ENCODE measurements at places on chromosomes 16 and 17. TPM values are rescaled to one million over a fixed set of nuclear protein-coding genes. Genes with fewer than 3 reads are reported as not detected.

The ODAD4 gene
- total RNA-seq = 0.98 TPM

The KRTAP2-1 gene
- not detected for total RNA-seq

The IL17C gene
- total RNA-seq = not detected

The TBC1D26 gene
- not detected for total RNA-seq

The TP53TG3 gene
- 0.61 TPM for total RNA-seq

The DHRS7C gene
- total RNA-seq = not detected

The BCL6B gene
- not detected for total RNA-seq

The ITGB4 gene
- total RNA-seq = 77.6 TPM

The WNK4 gene
- 1.1 TPM for total RNA-seq

The KRT39 gene
- not detected for total RNA-seq

The ELMO3 gene
- 1.5 TPM for total RNA-seq

The STRADA gene
- total RNA-seq = 26.1 TPM

The ARL5C gene
- not detected for total RNA-seq

The C17orf100 gene
- 1.8 TPM for total RNA-seq

The CD300LB gene
- 0.17 TPM for total RNA-seq

The TBC1D3I gene
- total RNA-seq = 0.28 TPM

The MRC2 gene
- total RNA-seq = 55.0 TPM

The RRAD gene
- total RNA-seq = 25.4 TPM

The KRTAP9-4 gene
- not detected for total RNA-seq

The RPL26 gene
- 3,710 TPM for total RNA-seq

The SCGB1C2 gene
- not detected for total RNA-seq

The TMC5 gene
- 5.4 TPM for total RNA-seq

The SLC13A2 gene
- 0.14 TPM for total RNA-seq

The ARSG gene
- 2.1 TPM for total RNA-seq

The CCDC154 gene
- 0.05 TPM for total RNA-seq

The ERN2 gene
- total RNA-seq = not detected

The LRRC37A3 gene
- total RNA-seq = 2.2 TPM

The CRISPLD2 gene
- 4.3 TPM for total RNA-seq

The TPSAB1 gene
- total RNA-seq = not detected

The CA10 gene
- not detected for total RNA-seq

The CFAP97D1 gene
- total RNA-seq = 0.03 TPM

The LRRC36 gene
- 0.21 TPM for total RNA-seq

The TMEM101 gene
- total RNA-seq = 28.1 TPM

The CLDN6 gene
- 0.24 TPM for total RNA-seq

The TAF15 gene
- total RNA-seq = 205 TPM

The MT1A gene
- 20.6 TPM for total RNA-seq

Data from A549 treated with GW870086 at 1 μM for 4 hours (cell line).